CD4-positive, alpha-beta T cell (primary cell): ENCODE measurements at places on chromosomes 3 and 15. TPM values are rescaled to one million over a fixed set of nuclear protein-coding genes. Genes with fewer than 3 reads are reported as not detected.

LRRC2 gene
- total RNA-seq: 0.59 TPM

A4GNT gene
- total RNA-seq: not detected

ITIH1 gene
- total RNA-seq: not detected

OR5K2 gene
- total RNA-seq: not detected

RARRES1 gene
- not detected for total RNA-seq

ADGRG7 gene
- not detected for total RNA-seq

HDC gene
- total RNA-seq: 0.08 TPM

PARP16 gene
- 12.9 TPM for total RNA-seq

CPNE9 gene
- 0.33 TPM for total RNA-seq

P2RY1 gene
- 0.11 TPM for total RNA-seq

PLCH1 gene
- total RNA-seq: 0.20 TPM

P3H2 gene
- not detected for total RNA-seq

LMOD3 gene
- not detected for total RNA-seq

SH2D7 gene
- not detected for total RNA-seq

SLITRK3 gene
- not detected for total RNA-seq

SLC51B gene
- total RNA-seq: not detected

DISP2 gene
- total RNA-seq: 0.06 TPM

LRRN1 gene
- 0.20 TPM for total RNA-seq

HCN4 gene
- total RNA-seq: not detected

HTR3E gene
- not detected for total RNA-seq

LCTL gene
- not detected for total RNA-seq

DPPA2 gene
- not detected for total RNA-seq

CNOT10 gene
- total RNA-seq: 31.3 TPM

WDR49 gene
- total RNA-seq: 1.1 TPM

TIMP4 gene
- not detected for total RNA-seq

LYZL4 gene
- total RNA-seq: not detected

FANCD2OS gene
- total RNA-seq: not detected

PRTG gene
- total RNA-seq: not detected

GOLGA6L7 gene
- total RNA-seq: not detected

SAMD7 gene
- not detected for total RNA-seq

STRA6 gene
- not detected for total RNA-seq

PTH1R gene
- not detected for total RNA-seq

GOLGA6L4 gene
- total RNA-seq: 3.0 TPM

GYG1 gene
- 22.3 TPM for total RNA-seq

PTPRG gene
- 0.05 TPM for total RNA-seq

MYO5C gene
- total RNA-seq: 0.93 TPM

CAV3 gene
- total RNA-seq: not detected

SSUH2 gene
- not detected for total RNA-seq

PIF1 gene
- total RNA-seq: 0.27 TPM

FRMD5 gene
- not detected for total RNA-seq

KLHL6 gene
- total RNA-seq: 23.9 TPM

DYNC1LI1 gene
- total RNA-seq: 28.1 TPM

WDR5B gene
- 2.4 TPM for total RNA-seq
